NCI-H510A (cell line): ENCODE measurements at places on chromosomes 1 and 21.

DNA sequence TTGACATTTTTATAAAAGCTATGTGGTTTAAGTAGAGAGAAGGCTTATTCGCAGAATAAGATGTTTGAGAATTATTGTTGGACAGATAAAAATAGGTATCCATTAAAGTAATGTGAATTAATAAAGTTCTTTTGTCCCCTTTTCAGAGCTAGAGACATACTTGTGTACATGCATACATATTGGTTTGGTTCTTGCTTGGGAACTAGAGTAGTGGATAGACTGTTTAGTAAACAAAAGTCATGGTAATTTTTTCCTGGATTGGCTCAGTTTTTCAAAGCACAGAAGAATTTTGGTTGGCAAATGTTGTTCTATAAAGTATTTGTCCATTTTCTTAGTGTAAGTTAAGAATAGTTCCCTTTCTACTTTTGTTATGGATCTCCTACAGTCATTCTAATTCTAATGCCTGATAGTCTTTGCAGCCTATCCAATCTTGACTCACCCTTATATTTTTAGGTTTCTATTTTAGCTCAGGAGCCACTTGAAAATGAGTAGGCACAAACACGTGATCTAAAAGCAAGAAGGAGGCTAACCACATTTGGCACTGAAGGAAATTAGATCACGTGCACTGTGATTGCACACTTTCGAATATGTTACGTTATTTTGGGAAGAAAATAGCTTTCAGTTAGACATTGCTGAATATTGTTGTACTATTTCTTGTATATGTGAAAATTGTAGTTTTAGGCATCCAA is 47.0 kb downstream of the RABGAP1L start:
- no peak for DNase-seq

- no peak for DNase-seq
Observed at GRCh38 chr21:25396135-25396711, 211.1 kb downstream of the MRPL39 start.

- no peak for DNase-seq
Observed at GRCh38 chr1:226220473-226221189, 2.8 kb upstream of the MIXL1 start.

DNA sequence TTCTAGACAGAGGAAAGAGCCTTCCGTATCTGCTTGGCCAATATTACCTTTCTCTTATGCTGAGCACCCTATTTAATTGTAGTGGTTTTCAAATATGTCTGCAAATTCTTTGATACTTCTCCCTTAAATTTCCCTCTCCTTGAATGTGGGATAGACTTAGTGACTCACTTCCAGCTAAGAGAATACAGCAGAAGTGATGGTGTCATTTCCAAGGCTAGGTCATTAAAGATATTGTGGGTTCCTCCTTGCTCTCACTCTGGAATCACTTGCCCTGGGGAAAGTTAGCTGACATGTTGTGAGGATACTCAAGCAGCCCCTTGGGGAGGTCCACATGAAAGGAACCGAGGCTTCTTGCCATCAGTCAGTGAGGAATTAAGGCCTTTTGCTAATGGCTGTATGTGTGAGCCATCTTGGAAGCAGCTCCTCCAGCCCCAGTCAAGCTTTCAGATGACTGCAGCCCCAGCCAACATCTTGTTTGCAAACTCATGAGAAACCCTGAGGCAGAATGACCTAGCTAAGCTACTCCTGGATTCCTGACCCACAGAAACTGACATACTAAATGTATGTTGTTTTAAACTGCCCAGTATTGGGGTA is 8.1 kb upstream of the CITED4 start:
- DNase-seq: no peak

DNA sequence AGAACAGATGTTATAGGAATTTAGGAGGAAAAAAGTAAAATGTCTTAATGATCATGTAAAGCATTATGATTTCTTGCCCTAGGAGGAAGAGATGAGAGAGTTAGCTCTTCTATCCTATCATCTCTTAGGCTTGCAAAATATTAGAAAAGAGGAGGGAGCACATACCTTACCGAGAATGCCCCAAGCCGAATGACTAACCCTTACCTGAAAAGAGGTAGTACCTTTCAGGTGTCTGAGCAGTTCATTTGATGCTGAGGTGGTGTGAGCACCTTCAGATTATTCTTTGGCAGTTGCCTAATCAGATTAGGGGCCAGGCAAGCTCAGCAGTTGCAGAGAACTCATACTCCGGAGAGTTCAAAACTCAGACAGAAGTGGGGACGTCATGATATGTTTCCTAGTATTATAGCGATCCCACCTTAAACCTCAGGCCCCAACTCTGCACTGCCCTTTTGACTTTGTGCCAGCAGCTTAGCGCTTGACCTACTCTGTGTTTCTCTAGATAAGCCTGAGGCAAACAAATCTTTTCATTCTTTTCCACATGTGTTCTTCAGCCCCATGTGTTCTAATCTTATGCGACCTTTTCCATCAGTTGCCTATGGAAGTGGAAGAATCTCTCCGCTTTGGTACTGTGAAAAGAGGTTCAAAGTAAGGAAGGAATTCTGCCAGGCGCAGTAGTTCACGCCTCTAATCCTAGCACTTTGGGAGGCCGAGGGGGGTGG is 52.5 kb downstream of the ATP2B4 start:
- no peak for DNase-seq

- DNase-seq: no peak
Observed at GRCh38 chr1:60298290-60298689, 224.7 kb upstream of the C1orf87 start.

- DNase-seq: peak; percentile 97
Observed at GRCh38 chr1:36924282-36924811, 110.0 kb downstream of the GRIK3 start.

GRCh38 chr1:33392206-33392605 is 38.7 kb downstream of the PHC2 start:
- no peak for DNase-seq

DNA sequence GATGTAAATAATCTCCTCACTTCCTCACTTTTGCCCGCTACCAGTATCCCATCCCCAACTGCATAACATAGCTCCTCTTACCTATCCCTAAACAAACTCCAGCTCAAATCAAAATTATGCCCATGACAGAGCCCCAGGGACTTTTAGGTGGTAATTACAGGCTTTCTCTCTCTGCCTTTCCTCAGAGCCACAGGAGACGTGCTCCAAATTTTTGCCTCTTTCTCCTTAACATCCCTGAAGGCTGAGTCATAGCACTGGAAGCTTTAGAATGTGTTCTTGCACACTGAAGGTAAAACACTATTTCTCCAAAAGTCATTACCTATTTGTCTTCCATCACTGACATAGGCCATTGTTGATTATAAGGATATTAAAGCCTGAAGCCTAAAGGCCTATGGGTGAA is 263.5 kb upstream of the PLD5 start:
- DNase-seq: no peak
